ENCODE measurements at places on chromosomes 4 and X.

DNA sequence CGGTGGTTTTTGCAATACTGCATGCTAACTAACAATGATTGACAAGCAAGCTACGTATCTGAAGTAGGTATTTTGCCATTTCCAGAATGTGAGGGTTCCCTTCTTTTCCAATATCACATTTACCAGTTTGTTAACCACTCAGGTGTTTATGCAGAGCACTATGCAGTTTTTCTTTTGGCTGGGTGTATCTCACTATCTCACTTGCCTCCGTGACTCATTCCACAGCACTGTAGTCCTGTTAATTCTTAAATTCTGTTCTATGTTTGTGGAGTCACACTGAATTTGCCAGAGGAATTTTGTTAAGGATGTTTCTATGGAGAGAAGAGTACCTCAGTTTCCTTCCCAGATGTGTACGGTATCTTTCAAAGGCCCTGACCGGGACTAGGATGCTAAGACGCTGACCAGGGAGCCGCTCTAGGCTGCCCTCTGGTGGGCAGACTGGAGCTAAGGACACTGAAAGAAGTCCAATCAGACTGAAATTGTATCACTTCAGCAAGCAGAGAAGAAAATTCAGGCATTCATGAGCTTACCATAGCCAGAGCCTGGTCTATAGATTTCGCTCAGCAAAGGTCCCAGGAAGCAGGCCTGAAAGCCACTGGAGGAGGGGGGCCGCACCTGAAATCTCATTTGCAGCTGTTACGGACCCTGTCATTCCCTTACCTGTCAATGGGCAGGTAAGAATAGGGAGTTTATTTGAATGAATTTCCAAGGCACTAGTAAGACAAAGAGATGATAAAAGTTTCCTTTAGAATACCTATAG, 388.4 kb upstream of the SPOCK3 start:
- no peak for DNase-seq

GRCh38 chr4:115117651-115118050, 4.2 kb upstream of the NDST4 start:
- no peak for DNase-seq

- DNase-seq: no peak
These were observed 41.9 kb downstream of the TNIP2 start for GRCh38 chr4:2714061-2714770.

DNA sequence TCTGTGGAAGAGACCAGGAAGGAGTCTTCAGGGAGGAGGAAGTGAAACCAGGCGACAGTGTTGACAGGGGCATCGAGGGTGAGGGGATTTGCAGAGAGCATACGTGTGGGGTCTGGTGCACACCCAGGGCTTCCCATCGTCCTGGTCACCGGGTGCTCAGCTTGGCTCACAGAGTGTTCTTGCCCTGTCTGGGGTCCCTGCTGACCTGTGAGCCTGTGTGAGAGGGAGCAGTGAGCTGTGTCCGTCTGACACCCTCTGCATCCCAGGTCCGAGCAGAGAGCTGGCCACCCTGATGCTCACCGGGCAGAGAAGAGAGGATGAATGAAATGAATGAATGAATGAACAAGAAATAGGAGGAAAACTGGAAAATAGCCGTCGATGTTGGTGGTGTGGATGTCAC, 46.5 kb downstream of the CPZ start:
- DNase-seq: no peak

- DNase-seq: no peak
These were observed 2.6 kb upstream of the GIMD1 start for GRCh38 chr4:106371161-106371560.

GRCh38 chr4:183328832-183329231, 6.6 kb upstream of the CLDN24 start:
- DNase-seq: no peak

- DNase-seq: no peak
These were observed 10.5 kb downstream of the TLR1 start for GRCh38 chr4:38794051-38794450.

DNA sequence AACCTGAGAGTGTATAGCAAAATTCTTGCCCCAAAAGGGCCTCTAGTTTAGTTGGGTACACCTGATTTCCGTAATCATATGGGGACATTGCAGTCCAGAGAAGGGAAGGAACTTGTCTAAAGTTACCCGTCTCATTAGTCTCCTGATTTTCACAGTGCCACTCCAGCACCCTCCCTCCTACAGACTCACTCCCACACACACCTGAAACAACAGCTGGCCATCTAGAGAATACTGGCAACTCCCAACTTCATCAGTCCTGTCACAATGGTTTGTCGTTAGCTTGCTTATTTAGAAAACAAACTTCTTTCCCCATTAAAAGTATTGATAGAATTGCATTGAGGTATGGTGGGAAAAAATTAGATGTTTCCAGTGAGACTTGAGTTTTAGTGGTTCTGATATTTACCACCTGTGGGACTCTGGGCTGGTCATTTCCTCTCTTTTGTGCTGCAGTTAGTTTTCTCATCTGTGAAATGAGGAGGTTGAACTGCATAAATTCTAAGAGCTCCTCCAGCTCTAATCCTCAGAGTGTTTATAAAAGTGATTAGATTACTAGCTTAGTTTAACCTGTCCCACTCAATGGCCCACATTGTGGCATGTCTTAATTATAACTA, 1.7 kb downstream of the IL13RA1 start:
- DNase-seq: no peak

GRCh38 chrX:135275973-135276372, 24.1 kb downstream of the ETDA start:
- DNase-seq: no peak

- no peak for DNase-seq
These were observed 133.6 kb downstream of the CBLL2 start for GRCh38 chrX:22406201-22406737.

- DNase-seq: no peak
These were observed 14.9 kb upstream of the GLUD2 start for GRCh38 chrX:121032531-121032930.

DNA sequence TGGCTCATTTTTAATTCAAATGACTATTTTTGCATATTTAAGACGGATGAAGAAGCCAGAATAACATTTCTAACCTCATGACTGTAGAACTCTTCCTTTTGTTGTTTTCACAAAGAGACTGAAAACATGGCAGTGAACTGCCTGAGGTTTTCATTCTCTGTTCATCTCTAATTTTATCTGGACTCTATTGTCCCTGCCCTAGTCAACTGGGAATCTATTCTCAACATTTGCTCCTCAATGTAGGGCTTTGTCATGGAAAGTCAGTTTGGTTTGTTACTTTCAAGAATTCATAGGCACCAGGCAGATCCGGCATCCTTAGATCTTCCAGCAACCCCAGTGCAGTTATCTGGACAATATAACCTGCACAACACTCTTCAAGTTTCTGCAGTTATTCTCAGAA, 277.0 kb downstream of the RAPGEF2 start:
- no peak for DNase-seq

GRCh38 chr4:130124066-130124465, 1028.1 kb downstream of the C4orf33 start:
- DNase-seq: no peak

DNA sequence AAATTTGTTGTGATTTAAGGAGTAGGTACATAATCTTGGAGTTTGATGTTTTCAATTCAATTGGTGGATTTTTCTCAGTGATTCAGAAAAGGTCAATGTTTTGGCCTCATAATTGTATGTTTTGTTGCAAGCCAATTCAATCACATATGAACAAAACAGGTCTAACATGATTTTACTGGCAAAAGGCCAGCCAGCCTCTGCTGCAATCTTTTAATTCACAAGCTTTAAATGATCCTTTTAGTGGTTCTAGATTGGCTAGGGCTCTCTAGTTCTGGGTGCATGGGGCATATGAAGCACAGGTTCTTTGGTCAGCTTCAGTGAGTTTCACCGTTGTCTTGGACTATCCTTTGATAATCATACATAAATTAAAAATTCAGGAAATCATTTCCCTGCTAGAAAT, 19.2 kb upstream of the SLC6A14 start:
- DNase-seq: no peak

DNA sequence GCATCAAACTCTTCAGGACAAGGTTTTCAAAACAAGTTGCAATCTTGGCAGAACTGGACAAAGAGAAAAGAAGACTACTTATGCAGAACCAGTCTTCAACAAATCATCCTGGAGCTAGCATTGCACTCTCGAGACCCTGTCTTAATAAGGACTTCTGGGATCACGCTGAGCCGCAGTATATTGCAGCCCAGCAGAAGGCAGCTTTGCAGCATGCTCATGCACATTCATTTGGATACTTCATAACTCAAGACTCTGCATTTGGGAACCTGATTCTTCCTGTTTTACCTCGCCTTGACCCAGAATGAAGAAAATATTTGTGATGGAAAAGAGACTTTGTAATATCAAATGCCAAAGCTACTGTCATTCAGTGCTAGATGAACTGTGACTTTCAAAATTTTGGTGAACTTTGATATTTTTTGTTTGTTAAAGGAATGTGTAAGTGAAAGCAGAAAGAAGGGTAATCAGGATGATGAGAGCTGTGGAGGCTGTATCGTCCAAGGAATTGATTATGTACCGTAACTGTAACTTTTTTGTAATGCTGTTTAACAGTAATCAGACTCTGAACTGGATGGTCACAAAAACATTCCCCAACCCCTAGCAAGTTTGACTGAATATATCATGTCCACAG, 27.2 kb downstream of the HSPA4L start:
- DNase-seq: no peak

DNA sequence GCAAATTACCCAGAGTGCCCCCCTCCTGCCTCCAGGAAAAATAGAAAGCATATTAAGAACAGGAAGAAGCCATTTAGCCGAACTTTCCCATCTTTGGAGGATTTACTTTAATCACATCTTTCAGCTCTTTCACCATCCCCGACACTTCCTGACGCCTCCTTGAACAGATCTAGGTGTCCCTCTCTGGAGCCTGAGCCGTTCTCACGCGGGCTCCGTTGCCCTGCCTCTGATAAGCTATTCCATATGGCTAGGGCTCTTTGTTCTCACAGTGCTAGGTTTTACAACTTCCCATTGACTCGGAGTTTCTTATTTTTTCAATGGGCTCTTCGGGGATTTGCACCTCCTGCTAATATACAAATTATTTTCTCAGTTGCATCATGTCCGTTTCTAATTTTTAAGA, 82.1 kb upstream of the GPC4 start:
- no peak for DNase-seq

DNA sequence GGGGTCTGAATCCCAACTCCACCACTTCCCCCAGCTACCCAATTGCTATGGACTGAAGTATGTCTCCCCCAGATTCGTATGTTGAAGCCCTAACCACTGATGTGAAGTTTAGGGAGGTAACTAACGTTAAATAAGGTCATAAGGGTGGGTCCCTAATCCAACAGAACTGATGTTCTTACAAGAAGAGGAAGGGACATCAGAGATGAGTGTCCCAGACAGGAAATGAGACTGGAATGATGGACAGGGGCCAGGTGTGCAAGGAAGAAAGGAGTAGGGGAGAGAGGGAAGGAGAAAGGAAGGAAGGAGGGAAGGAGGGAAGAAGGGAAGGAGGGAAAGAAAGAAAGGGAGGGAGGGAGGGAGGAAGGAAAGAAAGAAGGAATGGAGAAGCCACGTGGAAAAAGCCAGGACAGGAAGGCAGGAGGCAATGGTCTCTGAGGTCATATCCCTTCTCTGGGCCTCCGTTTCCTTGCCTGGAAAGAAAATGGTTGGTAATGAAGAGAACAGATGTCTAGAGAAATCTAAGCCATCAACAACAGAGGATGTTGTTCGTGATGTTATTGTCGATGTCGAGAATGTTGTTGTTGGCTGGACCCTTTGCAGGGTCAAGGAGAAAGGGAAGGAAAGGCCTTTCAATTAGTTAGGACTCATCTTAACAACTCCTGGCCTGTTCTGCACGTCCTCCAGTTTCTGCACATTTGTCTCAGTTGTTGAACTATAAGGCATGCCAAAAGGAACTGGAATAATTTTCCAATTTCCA, 59.0 kb upstream of the FGFBP2 start:
- DNase-seq: no peak

GRCh38 chrX:53686151-53686885, at the start of gene HUWE1:
HUWE1 (minus strand) TSS chrX:53686719; CDS start chrX:53654107, 32,612 bp downstream.
- peak; percentile 64 for DNase-seq

- no peak for DNase-seq
These were observed 922.1 kb upstream of the SLIT2 start for GRCh38 chr4:19329631-19330030.

GRCh38 chr4:79854856-79855502, 218.1 kb downstream of the ANTXR2 start:
- no peak for DNase-seq

GRCh38 chr4:116223040-116223732, 862.2 kb downstream of the TRAM1L1 start:
- no peak for DNase-seq

DNA sequence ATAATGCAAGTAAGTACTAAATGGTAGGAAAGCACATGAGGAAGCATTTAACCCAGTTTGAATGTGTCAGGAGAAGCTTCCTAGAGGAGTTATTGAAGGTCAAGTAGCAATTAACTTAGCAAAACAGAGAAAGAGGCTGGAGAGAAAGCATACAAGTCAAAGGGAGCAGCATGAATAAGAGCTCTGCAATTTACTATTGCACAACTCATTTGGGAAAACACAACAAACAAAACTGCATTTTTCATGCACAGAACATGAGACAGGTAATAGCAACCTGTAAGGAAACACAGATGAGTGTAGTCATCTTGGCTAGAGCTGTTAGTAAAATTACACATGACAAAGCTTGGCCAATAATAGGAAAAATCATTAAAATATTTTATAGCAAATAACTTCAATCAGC, 538.1 kb downstream of the PPP4R3C start:
- DNase-seq: no peak

All from stimulated activated CD8-positive, alpha-beta memory T cell treated with anti-CD3 and anti-CD28 coated beads, Interleukin-7, amount 100 ng/mL, for 24 hours (primary cell).